GM13977 (cell line): ENCODE measurements at places on chromosomes 4 and X.

- DNase-seq: no peak
Observed at GRCh38 chrX:44675362-44676024, 132.8 kb upstream of the FUNDC1 start.

DNA sequence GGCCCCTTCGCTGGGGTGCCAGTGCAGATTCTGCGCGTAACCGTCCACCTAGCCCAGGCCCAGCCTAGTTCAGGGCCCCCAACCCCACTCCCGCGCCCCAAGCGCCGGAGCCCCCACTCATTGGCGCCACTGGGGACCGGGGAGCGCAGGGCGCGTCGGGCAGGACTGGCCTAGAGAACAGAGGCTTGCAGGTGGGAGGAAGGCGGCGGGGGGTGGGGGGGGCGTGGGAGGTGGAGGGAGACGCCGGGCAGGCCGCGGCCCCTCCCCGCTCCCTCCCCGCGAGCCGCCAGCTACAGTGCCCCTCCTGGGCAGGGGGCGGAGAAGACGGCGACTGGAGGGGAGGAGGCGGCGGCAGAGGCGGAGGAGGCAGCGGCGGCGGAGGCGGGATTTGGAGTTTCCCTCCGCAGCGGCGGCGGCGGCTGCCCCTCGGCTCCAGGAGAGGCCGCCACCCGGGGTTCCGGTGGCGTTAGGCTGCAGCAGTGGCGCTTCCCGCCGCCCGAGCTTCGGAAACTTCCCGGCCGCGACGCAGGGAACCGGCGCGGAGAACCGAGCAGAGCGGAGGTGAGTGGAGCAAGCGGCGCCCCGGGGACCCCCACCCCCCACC is 4.8 kb upstream of the DUSP9 start:
- DNase-seq: peak; percentile 57

- peak; percentile 37 for DNase-seq
Observed at GRCh38 chr4:183905081-183905592, at the start of gene STOX2. Gene STOX2 (plus strand): TSS chr4:183905307. CDS start chr4:183906791, 1,484 bp downstream.

- no peak for DNase-seq
Observed at GRCh38 chr4:189304809-189305208, 635.9 kb upstream of the FRG1 start.

- no peak for DNase-seq
Observed at GRCh38 chrX:40205471-40205870, 107.7 kb upstream of the BCOR start.

GRCh38 chr4:22504447-22504846 is 11.4 kb downstream of the ADGRA3 start:
- DNase-seq: no peak

DNA sequence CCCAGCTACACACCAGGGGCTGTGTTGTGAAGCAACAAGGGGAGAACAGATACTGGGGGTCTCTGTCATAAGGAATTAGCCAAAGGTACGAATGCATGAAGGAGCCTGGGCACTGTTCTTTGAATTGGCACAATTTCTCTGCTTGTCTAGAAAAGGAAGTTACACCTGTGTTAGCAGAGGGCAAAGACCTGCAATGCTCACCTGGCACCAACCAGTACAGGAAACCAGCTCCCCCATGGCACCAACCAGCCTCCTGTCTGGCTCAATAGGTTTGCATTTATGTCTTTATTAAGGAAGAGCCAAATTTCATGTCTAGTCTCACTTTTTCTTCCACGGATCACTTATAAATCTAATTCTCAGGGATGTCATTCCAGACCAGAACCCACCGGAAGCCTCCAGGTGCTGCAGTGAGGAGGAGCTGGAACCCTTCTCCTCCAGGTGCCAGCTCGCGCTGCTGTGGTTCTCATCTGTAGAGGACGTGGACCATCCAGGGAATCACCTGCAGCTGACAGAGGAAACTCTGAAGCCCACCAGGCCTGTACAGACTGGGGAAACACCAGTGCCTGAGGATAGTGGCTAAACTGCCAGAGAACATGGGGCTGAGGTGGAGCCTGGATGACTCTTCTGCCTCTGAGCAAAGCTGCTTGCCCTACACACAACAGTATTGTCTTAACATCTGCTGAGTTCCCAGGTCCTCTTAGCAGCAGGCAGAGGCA is 113.4 kb upstream of the TRIM2 start:
- no peak for DNase-seq

GRCh38 chr4:38663090-38663800 is 754 bp upstream of the KLF3 start:
- no peak for DNase-seq

GRCh38 chr4:48180234-48180633 is 46.2 kb upstream of the TXK start:
- DNase-seq: no peak

DNA sequence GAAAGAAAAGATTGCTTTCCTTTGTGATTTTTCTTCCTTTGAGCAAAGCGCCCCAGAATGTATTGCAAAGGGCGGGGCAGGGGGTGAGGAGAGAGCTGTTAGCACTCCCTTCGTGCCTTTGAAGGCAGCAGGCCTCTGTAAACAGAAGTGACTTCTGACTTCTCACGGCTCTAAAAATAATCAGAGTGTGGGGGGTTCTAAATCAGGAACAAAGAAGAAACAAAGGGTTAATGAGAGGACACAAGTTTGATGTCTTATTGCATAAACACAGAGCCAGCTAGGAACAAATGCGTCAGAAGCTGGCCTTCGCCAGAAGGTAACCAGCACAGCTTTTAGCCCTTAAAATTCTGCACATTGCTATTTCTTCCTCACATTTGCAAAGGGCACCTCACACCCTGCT is 626.2 kb downstream of the MID1IP1 start:
- DNase-seq: no peak

GRCh38 chr4:170003071-170004070 is 22.8 kb downstream of the MFAP3L start:
- no peak for DNase-seq

GRCh38 chr4:21677173-21677572 is 271.4 kb downstream of the KCNIP4 start:
- no peak for DNase-seq

DNA sequence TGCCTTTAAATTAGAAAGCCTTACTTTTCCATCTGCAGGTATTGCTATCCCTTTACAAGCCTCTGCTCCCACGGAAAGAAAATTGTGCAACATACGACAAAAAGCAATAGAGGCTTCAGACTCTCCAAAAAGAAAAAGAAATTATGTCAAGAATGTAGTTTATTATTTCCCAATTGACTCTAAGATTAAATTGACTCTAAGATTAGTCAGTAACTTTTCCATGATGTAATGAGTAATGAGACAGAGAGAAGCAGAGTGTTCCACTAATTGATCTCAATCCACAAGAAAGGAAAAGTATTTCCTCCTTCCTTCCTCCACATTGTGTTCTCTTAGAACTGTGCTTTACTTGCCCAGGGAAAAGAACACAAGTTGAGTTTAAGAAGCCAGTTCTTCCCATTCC is 345.7 kb upstream of the HS3ST1 start:
- no peak for DNase-seq

DNA sequence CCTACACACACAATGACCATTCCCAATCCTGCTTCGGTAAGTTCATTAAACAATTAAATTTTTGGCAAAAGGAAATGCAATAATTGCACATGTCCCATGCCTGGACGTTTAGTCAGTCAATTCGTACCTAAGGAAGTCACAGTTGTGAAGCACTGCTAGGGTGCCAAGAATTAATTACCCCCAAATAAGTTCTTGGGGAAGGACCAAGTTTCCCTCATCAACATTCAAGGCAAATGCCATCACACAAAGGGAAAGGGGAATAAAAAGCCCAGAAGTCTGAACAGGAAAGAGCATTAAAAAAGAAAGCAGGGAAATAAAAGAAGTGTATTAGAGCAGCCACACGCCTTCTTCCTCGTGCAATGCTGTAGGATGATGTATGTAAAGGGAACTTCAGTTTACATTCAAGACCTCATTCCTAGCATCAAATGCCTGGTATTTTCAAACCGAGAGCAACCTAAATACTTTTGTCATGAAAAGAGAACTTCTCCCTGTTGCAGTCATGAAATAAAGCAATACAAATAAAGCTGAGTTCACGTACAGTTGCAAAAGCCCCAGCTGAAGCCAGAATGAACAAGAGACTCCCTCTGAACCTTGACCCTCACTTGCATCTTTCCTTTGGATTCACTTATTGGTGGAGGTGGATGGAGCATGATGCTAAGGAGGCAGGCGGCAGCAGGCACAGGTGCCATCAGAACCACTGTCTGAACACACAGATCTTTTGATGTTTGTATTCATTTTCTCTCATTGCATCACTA is 124.0 kb upstream of the PPARGC1A start:
- DNase-seq: no peak

DNA sequence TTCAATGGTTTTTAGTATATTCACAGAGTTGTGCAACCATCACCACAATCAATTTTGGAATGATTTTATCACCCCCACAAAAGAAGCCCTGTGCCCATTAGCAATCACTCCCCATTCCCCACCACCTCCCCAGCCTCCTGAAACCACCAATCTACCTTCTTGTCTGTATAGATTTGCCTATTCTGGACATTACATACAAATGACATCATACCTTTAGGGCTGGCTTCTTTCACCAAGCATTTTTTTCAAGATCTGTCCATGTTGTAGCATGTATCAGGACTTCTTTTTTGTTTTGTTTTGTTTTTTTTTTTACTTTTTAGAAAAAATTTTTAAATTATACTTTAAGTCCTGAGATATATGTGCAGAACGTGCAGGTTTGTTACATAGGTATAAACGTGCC is 108.1 kb downstream of the RTL9 start:
- DNase-seq: no peak

GRCh38 chr4:3355266-3355748 is 62.5 kb downstream of the RGS12 start:
- DNase-seq: peak; percentile 66

- DNase-seq: peak; percentile 58
Observed at GRCh38 chrX:154372612-154373022, 1.8 kb downstream of the FLNA start.

DNA sequence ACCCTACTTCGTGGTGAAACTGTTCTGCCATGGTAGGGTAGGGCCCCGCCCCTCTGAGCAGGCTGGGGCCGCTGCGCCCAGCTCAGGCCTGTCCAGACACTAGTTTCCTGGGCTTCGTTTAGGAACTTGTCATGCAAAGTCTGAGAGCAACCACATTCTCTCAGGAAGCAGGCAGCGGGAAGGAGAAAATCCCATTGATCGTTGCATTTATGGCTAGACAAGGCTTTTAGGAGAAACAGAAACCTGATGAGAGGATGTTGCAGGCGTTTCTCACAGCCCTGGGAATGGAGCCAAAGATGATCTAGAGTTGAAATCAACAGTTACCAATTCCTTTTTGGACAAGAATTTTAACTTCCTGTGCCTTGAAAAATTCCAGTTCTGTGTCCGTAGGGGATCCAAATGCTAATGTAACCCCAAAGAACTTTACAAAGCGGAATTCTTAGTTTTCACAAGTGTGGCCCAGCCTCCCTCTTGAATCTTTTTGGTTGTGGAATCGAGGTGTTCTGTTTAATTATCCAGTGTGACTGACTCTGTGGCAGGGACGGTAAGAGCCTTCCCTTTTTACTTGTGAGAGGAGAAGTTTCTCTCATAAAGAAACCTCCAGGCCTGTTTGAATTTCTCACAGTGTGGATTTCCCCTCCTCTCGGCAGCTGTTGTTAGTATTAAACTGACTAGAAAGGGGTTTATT is 4.5 kb upstream of the CXCL9 start:
- DNase-seq: peak; percentile 77

DNA sequence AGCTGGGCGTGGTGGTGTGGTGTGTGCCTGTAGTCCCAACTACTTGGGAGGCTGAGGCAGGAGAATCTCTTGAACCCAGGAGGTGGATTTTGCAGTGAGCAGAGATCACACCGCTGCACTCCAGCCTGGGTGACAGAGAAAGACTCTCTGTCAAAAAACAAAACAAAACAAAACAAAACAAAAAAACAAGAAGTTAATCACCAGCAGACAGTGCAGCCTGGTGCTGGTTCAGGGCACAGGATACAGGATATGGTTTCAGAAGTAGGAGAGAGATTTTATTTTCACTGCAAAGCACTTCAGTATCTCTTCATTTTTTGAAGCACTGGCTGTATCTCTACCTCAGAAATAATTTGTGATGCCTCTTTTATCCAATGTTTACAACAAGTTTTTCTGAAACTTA is 1222.9 kb upstream of the PRKX start:
- DNase-seq: no peak

DNA sequence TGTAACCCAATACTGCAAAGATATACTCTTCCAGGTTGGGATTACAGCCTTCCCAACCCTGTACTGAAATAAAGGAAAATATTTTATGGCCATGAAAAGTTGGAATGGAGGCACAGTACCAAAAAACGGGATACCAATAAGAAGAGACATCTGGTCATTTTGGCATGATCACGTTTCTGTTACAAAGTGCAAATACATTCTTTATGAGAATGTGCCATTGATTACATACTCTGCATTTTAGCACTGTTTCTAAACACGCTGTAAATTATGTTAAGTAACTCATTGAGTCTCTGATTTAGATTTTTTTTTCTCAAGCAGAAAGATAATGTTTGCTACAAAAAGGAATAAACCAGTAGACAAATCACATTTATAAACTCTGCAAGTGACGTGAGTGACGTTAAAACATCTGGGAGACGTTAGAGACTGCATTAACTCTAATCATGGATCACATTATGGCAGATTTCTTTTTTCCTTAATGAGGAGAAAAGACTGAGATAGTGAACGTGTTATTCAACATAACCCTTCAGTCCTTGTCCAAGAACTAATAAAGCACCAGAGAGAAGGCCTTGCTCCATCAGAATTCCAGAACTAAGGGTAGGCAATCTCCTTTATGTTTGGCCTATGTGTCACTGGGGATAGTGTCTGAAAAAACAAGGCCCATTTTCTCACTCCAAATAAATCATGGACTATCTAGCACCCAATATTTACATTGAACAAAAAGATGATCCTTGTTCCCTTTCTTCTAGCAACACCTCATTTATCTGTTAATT is 31.0 kb downstream of the UNC5C start:
- no peak for DNase-seq

DNA sequence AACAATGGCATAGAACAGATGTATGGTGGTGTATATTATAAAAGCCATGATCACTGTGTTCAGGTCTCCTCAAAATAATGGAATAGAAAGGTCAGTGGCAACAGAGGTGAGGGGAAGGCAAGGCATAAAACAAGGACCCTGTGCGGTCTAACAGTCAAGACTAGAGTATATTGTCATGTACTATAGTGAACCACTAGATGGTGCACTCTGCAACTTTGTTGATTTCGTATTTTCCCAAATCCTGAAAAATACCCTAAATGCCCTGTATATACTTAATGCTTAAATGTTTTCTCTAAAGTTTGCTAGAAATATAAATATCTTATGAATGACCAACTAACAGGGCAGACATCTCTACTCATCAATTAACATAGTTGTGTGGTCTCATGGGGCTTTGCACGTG is 453.0 kb downstream of the PCDH11X start:
- no peak for DNase-seq

GRCh38 chr4:27602172-27602571 is 741.5 kb downstream of the STIM2 start:
- DNase-seq: no peak

GRCh38 chr4:57110640-57111511 is 691 bp upstream of the IGFBP7 start:
- peak; percentile 60 for DNase-seq
